Activated T-cell treated with anti-CD3 and anti-CD28 coated beads for 1 hour (primary cell): ENCODE measurements at places on chromosomes 13 and 19.
A peak's percentile ranks its signal among the peaks of the same experiment; 100 is the strongest.

DNA sequence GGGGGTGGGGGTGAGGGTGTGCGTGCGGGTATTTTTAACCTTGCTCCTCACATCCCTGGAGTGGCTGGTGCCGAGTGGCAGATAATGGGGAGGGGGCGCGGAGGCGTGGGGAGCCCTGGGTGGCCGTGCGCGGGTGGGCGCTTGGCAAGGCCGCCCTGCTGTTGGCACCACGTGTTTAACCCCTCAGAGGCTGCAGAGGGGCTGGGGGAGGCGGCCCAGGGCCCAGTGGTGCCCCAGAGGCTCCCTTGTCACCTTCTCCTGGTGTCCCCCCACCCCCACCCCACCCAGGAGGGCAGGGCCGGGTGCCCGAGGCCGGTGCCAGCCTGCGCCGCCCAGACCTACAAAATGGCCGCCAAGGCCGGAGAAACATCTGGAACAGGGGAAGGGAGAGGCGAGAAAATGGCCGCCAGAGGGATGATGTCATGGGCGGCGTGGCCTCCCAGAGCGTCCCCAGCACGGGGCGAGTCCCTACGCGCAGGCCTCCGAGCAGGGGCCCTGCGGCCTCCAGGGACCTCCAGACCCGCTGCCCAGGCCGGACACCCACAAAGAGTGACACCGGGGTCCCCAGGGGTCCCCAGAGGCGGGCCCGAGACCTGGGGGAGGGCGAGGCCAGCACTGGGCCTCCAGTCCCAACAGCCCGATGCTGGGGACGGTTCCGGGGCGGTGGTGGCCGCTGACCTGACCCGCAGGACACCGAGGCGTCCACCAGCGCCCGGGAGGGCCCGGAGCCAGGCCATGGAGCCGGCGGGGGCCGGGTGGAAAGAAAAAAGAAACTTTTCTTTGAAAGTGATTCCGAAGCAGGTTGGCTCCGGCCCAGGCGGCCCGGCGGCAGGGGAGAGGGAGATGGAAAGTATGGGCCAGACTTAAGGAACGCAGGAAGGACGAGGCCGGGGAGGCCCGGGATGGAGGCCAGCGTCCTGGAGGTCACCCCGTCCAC is 38.2 kb downstream of the NFIC start:
- DNase-seq, result no peak

GRCh38 chr13:94598281-94598680 is 2.3 kb upstream of the TGDS start:
- no peak for DNase-seq

DNA sequence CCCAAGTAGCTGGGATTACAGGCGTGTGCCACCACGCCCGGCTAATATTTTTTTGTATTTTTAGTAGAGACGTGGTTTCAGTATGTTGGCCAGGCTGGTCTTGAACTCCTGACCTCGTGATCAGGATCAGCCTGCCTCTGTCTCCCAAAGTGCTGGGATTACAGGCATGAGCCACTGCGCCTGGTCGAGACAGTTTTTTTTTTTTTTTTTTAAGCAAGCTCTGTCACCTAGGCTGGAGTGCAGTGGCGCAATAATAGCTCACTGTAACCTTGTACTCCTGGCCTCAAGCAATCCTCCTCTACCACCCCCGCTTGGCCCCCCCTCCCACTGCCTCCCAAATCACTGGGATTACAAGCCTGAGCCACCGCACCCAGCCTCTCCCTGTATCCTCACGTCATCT is 6.4 kb upstream of the MAP2K7 start:
- no peak for DNase-seq

- no peak for DNase-seq
These were observed 44.5 kb downstream of the SLC7A9 start for GRCh38 chr19:32824916-32825608.

DNA sequence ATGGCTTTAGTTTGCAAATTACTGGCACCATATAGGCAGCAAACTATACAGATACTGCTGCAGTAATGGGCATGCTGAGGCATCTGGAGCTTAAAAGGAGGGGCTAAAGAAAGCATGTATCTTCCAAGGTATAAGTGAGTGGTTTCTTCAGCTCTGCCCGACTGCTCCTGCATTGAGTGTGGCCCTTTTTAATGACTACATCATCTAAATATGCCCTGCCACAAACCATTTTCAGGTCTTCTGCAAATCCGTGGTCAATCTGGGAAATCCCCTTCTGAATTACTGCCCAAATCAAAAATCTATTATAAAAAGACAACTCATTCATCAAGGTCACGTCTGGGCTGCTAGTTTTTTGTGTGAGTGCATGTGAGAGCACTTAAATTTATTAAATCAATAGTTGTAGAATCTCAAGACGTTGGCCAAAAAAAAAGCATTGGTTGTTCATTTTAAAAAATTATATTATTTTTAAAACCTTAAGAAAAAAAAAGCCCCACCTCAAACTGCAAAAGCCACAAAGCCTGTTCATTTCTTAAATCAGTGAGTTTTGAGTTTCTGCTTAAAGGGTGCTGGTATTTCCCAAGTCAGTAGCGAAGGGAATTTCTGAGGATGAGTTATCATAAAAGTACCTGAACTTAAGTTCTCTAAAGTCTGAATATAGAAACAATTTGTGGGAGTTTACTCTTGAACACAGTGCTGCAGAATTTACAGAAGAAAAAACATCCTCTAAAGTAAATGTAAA is 16.3 kb downstream of the LCP1 start:
- DNase-seq, result no peak

GRCh38 chr13:101829484-101829883 is 377.0 kb downstream of the ITGBL1 start:
- DNase-seq, result no peak

DNA sequence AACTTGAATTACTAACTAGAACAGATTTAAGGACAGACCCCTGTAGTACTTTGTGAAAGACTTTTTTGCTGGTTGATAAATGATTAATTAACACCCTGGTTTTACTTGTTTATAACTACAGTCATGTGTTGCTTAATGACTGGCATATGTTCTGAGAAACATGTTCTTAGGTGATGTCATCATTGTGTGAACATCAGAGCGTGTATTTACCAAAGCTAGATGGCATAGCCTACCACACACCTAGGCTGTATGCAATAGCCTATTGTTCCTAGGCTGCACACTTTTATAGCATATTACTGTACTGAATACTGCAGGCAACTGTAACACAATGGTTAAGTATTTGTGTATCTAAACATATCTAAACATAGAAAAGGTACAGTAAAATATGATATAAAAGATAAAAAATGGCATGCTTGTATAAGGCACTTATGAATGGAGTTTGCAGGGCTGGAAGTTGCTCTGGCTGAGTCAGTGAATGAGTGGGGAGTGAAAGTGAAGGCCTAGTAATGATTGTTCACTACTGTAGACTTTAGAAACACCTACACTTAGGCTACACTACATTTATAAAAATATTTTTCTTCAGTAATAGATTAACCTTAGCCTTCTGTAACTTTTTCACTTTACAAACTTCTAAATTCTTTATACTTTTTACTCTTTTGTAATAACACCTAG is 260.3 kb downstream of the KCNRG start:
- DNase-seq, result no peak

DNA sequence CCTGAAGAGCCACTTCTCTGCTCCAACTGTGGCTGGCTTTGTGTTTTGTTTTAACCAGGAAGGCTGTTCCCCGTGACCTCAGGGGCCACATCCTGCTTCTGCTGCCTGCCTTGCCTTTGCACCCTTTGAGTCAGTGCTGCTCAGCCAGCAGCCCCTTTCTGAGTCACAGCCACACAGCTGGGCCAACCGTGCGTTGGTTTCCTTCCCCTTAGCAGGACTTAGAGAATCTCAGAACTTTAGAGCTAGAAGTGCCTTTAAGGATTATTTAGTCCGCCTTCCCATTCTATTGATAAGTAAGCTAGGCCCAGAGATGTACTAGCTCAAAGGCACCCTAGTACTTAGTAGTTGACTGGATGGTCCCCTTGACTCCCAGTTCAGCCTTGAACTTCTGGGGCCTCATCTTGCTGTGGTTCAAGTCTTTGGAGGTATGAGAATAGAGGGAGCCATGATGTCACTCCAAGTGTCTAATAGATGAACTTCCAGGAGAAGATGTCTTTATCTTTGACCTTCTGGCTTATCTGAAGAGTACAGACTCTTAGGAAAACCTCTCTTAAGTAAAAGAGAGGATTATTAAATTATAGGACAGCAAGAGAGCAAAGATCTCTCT is 8.0 kb downstream of the RGCC start:
- peak; percentile 73 for DNase-seq

DNA sequence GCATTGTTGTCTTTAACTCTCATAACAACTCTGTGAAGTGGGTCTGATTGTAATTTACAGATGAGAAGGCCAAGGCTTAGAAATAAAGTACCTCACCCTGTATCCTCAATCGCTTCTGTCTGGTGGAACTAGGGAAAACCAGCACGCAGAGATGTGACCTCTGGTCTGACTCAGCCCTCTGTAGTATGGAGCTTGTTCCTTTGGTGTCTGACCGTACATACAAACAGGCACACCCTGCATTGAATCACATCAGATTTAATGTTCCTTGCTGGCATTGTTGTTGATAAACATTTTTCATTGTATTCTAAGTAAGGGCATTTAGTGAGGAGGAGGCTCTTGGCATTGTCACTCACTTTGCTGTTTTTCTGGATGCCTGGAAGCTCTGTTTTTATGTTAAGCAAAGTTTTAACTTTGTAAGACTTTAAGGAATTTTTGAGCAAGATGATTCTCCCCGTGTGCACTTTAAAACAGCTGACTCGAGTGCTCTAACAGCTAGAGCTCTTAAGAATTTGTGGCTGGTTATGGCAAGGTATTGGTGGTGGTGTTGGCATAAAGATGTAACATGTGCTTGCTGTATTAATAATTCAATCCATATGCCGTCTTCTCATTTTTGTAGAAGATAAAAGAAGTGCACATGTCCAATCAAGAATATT is 89.0 kb upstream of the SPATA13 start:
- no peak for DNase-seq

DNA sequence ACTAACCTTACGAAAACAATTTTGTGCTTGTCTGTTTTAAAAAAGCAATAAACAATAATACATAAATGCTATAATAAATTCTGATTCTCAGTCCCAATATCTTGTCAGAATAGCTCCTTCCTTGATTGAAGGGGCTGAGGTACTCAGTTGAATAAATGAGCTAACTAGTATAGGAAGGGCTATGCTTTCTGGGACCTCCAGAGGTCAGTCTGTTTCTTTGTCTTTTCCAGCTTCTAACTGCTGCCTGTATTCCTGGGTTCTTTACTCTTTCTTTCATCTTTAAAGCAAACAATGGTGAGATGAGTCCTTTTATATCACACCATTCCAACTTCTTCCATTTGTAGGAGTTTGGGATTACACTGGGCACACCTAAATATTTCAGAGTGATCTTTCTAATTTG is 1297.0 kb upstream of the ATXN8OS start:
- no peak for DNase-seq

DNA sequence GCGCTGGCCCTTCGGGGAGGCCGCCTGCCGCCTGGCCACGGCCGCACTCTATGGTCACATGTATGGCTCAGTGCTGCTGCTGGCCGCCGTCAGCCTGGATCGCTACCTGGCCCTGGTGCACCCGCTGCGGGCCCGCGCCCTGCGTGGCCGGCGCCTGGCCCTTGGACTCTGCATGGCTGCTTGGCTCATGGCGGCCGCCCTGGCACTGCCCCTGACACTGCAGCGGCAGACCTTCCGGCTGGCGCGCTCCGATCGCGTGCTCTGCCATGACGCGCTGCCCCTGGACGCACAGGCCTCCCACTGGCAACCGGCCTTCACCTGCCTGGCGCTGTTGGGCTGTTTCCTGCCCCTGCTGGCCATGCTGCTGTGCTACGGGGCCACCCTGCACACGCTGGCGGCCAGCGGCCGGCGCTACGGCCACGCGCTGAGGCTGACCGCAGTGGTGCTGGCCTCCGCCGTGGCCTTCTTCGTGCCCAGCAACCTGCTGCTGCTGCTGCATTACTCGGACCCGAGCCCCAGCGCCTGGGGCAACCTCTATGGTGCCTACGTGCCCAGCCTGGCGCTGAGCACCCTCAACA is 1.2 kb downstream of the F2RL3 start:
- no peak for DNase-seq

DNA sequence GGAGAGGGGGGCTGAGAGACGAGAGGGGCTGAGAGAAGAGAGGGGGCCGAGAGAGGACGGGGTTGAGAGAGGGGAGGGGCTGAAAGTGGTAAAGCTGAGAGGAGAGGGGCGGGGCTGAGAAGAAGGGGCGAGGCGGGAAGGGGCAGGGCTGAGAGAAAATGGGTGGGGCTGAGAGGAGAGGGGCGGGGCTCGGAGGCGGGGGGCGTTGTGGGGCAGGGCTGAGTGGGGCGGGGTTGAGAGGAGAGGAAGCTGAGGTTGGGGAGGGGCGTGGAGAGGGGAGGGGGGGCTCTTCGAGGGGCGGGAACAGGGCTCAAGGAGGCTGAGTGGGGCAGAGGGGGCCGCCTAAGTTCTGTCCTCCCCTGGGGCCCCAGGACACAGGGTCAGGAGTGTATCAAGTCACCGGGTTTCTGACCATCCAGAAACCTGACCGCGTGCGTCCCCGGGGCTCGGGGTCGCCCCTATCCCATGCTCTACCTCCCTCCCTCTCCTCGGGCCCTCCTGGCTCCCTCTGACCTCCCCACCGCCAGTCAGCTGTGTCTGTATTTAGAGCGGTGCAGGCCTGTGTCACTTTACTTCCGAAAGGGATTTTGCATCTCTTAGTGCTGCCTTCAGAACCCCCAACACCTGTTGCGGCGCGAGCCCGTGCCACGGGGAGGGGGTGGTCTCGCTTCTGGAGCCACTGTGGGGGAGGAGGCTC is 38.6 kb upstream of the SEMA6B start:
- peak; percentile 25 for DNase-seq

DNA sequence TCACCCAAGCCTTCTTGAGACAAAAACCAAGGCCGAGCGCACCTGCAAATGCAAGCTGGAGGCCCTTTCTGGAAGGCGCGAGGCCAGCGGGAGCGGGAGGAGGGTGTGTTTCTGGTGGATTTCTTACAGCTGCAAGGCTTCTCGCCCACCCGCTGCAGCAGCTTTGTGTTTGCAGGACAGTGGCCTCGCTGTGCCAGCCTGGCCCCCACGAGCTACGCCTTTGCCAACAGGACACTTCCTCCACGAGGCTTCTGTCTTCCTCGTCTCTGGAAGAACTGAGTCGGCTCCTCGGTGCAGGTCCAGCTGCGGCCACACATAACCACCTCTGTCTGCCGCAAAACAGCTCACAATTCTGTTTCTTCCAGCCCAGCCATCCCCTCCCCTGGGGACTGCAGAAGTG is 10.1 kb downstream of the ATCAY start:
- DNase-seq, result no peak

- no peak for DNase-seq
These were observed 69.8 kb upstream of the RGCC start for GRCh38 chr13:41387576-41387975.

GRCh38 chr13:27339299-27339698 is 68.7 kb downstream of the RASL11A start:
- DNase-seq, result peak; percentile 28

DNA sequence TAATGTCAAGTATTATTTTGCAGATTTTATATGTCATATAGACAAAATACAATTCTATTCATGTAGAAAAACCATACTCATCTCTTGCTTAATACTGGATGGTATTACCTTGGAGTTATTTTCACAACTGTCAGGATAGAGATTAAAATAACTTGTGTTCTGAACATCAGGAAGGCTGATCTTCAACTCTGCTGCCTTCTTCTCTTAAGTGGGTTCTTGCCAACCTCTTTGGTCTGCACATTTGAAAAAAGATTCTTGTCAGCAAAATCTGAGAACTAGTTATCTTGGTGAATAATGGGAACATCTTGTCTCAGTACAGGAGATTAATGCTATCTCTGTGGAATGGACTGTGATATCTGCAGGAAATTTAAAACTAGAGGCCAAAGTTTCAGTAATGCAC is 95.2 kb upstream of the FAM216B start:
- no peak for DNase-seq

- DNase-seq, result no peak
These were observed 240.4 kb downstream of the KCNRG start for GRCh38 chr13:50255639-50256038.
